ENCODE measurements at places on chromosomes 7 and 10.

DNA sequence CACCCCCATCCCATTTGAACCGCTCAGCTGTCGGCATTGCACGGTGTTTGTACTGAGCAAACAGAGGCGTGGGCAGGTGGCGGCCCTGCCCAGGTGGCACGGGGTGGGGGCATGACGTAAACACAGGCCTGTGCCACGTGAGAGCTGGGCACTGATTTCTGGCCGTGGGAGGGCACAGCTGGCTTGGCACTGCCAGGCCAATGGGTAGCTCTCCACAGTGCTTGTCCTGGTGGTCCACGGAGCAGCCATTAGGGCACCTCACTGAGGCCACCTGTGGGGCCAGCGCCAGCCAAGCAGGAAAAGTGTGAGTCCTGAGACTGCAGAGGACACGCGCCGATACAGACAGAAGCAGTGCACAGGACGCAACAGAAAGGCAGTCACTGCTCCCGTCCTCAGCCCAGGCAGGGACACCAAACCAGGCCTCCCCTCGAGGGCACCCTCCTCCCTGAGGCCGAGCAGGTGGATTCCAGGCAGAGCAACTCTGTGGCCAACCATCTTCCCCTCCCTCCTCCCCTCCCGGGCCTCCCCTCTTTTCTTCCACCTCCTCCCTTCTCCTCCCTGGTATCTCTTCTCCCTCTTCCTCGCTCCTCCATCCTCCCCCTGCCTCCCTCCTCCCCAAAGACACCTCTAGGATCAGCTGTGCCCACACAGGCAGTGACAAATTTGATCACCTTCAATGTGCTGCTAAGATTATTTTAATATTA, 258.7 kb downstream of the ELFN1 start:
- DNase-seq, result no peak

DNA sequence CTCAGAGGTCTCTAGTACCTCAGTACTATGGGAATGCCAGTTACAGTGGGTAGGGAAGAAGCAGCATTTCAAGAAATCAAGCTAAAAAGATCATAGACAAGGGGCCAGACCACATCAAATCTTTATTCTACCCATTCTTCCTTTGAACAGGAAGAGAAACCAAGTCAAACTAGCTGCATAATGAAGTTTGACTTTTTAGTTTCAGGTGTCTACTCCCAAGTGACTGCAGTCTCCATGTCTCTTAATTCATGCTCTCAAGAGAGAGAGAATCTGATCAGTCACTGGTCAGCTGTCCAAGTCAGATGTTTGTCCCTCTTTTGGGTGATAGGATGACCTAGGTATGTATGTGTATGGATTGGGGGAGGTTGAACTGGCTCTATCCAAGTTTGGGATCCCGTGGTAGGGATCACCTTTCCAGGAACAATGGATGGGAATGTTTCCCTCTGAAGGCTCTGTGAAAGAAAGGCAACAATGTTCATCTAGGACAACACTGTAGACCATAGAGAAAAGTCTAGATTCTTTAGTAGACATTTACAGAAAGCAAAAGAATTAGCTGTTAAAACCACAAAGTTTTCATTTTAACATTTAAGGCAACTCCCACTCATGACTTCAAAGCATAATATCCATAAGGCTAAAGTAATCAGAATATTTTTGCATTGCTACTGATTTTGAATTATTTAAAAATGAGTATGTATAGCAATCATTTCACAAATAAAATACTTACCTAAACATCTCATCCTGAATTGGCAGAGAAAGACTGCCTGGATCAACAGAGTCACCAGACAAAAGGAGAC, 30.1 kb upstream of the PRTFDC1 start:
- no peak for DNase-seq

DNA sequence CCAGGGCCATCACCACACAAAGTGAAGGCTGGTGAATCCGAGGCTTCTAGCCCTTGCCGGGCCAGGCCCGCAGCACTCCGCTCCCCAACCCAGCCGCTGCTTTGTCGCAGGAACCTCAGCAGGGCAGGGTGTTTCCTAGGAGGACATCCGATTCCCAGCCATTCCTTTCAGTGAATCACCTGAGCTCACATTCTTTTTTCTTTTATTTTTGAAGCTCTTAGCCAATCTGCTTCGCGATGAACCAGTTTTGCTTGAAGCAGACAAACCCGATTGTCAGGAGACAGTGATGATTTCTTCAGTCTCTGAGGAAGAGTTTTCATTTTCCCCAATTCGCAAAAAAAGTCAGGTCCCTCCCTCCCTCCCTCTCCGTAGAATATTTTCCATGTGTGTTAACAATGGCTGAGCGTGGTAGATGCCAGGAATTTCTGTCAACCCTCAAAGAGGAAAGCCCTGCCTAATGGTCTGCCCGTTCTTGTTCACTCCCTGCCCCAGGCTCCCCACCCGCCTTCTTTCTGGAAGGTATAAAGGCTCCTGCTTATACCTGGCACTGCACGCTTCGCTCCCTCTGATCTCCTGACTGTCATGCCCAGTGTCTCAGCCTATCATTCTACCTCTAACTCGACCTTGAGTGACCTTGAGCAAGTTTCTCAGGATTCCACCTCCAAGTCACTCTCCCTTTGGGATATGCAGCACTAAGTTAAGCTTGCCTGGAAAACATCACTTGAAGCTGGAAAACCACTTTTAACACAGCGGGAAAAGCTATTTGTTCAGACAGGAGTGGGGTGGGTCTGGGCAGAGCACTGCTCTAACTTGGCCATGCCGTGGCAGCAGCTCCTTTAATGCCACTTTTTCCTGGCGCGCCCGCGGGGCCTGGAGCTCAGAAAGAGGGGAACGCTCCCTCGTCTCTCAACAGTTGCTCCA, 35.1 kb downstream of the EGFR start:
- DNase-seq, result no peak

- DNase-seq, result no peak
Observed at GRCh38 chr10:116163333-116164131, 109.5 kb downstream of the GFRA1 start.

DNA sequence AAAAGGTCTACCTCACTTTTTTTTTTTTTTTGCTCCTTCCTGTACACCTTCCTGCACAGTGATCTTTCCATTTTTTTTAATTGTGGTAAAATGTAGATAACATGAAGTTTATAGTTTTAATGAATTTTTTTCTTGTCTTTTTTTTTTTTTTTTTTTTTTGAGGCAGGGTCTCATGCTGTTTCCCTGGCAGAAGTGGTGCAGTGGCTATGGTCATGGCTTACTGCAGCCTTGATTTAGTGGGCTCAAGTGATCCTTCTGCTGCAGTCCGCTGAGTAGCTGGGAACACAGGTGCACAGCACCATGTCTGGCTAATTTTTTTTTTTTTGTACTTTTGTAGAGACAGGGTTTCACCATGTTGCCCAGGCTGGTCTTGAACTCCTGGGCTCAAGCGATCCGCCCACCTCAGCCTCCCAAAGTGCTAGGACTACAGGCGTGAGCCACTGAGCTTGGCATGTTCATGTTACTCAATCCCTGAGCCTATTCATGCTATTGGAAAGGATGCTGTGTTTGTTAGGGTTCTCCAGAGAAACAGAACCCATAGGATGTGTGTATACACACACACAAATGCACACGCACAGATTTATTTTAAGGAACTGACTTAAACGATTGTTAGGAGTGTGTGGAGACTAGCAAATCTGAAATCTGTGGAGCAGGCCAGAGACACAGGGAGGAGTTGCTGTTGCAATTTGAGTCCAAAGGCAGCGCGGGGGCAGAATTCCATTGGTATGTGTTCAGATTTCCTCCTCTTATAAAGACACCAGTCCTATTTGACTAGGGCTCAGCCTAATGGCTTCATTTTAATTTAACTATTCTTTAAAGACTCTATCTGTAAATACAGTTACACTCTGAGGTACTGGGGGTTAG, 29.1 kb downstream of the GALNT11 start:
- DNase-seq, result no peak

DNA sequence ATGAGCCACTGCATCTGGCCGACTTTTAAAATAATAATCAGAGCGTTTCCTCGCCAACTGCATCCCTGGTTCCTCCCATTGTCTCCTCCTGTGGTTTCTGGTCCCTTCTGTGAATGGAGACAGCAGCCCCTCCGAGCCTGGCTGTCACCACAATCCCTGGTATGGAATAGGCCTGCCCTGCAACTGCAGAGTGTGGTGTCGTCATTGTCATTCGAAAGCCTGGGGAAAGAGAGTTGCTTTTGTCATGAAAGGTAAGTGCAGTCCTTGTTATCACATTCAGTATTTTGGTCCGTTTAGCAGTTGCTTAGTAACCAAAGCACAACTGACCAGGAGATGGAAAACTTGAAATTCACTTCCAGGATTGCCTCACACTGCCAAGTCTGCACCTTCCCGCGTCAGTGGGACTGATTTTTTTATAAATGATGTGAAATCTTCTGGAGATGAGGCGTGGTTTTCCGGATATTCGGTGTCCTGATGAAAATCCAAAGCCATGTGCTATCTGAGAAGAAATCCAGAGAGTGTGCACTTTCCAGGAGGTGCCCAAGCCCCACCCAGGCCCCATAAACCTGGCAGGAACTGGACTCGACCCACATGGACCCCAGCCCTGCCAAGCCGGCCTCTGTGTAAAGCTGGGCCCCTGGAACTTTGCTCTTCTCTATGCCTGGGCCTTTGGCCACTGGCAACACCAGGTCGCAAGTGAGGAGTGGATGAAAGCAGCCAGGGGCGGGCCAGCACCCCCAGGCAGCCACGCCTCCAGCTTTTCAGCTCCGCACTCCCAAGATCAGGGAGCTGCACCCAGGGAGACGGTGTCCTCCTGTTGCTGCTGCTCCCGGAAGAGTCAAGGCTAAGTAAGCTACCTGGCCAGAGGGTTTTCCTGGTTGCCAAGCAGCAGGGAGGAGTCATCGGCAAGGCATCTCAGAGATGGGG, 133.7 kb upstream of the SH2B2 start:
- DNase-seq, result no peak

DNA sequence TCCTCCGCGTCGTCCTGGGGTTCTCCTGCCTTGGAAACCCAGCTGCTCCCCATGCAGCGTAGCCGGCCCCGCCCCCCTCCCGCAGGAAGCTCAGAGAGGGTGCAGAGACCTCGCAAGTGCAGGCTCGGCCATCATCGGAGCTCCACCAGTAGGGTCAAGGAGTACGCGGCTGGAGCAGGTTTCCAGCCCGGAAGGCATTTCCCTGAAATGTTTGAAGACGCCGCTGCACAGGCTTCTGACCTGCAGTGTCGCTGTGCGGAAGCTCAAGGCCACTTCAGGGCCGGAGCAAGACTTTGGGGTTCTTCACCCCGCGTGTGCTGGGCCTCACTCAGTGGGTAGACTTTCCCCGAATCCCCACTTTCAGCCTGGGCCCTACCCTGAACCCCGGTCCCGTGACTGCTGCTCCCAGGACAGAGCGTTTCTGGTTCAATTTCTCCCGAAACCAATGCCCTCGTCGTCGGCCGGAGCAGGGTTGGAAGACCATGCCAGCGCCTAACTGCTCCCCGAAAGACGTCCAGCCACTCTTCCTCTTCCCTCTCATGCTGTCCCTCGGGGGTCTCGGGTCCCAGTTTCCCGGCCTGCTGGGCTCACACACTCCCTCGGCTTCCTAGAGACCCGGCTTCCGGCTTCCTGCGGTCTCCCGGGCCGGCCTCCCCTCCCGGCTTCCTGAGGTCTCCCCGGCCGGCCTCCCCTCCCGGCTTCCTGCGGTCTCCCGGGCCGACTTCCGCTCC, 52.1 kb downstream of the INSIG1 start:
- no peak for DNase-seq

DNA sequence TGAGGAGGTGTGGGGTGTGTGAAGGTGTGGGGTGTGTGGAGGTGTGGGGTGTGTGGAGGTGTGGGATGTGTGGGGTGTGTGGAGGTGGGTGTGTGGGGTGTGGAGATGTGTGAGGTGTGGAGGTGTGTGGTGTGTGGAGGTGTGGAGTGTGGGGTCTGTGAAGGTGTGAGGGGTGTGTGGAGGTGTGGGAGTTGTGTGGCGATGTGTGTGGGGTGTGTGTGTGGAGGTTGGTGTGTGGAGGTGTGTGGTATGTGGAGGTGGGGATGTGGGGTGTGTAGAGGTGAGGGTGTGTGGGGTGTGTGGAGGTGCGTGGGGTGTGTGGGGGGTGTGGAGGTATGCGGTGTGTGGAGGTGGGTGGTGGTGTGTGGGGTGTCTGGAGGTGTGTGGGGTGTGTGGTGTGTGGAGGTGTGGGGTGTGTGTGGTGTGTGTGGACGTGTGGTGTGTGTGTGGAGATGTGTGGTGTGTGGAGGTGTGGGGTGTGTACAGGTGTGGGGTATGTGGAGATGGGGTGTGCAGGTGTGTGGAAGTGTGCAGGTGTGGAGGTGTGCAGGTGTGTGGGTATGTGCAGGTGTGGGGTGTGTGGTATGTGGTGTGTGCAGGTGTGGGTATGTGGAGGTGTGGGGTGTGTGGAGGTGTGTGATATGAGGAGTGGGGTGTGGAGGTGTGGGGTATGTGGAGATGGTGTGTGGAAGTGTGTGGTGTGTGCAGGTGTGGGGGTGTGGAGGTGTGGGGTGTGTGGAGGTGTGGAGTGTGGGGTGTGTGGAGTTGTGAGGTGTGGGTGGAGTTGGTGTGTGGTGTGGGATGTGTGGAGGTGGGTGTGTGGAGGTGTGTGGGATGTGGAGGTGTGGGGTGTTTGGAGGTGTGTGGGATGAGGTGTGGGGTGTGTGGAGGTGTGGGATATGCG, 34.5 kb downstream of the SPDYE17 start:
- DNase-seq, result no peak

- DNase-seq, result no peak
Observed at GRCh38 chr10:103467406-103467805, 8.7 kb upstream of the CALHM1 start.

GRCh38 chr7:6268907-6269306, 3.5 kb downstream of the CYTH3 start:
- no peak for DNase-seq

GRCh38 chr10:130686689-130687300, 550.6 kb downstream of the GLRX3 start:
- no peak for DNase-seq

DNA sequence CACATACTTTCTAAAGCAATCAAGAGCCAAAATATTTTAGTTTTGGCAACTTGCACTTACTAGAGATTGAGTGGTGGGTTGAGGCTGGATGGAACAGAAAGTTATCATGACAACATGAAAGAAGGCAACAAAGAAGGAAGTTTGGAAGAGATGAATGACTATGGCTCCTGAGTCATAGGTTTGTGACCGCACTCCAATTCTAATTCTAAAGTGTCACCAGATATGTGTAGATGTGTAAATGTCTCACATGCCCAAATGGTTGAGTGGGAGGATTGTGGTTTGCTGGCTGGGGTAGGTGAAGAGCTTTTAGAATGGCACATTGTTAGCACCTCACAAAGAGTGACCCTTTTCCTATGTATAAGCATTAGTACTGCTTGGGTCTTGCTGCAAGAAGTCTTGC, 20.2 kb downstream of the TAS2R16 start:
- DNase-seq, result no peak

DNA sequence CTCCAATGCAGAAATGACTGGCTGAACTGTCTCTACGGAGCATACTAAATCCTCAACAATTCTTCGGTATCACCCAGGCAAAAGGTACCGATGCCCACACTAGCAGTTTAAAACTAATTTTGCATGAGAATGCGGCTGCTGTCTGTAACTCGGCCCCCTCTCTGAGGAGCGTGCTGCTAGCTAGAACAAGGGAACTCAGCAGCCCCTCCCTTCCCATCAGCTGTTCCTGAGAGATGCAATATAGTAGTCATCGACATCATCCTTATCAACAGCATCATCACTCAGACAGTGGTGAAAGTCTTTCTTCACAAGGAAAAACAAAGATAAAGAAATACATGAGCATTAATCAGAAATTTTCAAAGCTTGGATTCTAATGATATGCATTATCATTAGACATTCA, 189.1 kb upstream of the FRMD4A start:
- DNase-seq, result no peak
